Inflammatory macrophage (primary cell): ENCODE measurements at places on chromosomes 12 and 14.

GRCh38 chr12:119840582-119840981 lies 36.5 kb downstream of the CIT start:
- DNase-seq = no peak

GRCh38 chr12:103379670-103380069 lies 116.1 kb downstream of the C12orf42 start:
- DNase-seq = no peak

DNA sequence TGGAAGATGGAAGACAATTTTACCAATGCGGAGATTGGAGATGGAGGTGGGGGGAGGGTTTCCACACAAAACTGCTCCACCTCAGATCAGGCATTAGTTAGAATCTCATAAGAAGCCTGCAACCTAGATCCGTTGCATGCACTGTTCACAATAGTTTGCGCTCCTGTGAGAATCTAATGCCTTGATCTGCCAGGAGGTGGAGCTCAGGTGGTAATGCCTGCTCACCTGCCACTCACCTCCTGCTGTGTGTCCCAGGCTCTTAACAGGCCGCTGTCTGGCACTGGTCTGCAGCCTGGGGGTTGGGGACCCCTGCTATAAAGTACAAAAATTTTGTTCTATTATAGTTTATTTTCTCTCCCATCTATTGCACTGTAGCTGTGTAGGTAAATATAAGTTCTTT lies 84.9 kb upstream of the FOXG1 start:
- no peak for DNase-seq

- no peak for DNase-seq
These were observed 2.0 kb upstream of the ZNF410 start for GRCh38 chr14:73884438-73885190.

- no peak for DNase-seq
These were observed at the start of gene KRT3 for GRCh38 chr12:52795694-52796428. Gene KRT3, minus strand, starts transcription at chr12:52796117. Its CDS starts 75 bp downstream, at chr12:52796042.

DNA sequence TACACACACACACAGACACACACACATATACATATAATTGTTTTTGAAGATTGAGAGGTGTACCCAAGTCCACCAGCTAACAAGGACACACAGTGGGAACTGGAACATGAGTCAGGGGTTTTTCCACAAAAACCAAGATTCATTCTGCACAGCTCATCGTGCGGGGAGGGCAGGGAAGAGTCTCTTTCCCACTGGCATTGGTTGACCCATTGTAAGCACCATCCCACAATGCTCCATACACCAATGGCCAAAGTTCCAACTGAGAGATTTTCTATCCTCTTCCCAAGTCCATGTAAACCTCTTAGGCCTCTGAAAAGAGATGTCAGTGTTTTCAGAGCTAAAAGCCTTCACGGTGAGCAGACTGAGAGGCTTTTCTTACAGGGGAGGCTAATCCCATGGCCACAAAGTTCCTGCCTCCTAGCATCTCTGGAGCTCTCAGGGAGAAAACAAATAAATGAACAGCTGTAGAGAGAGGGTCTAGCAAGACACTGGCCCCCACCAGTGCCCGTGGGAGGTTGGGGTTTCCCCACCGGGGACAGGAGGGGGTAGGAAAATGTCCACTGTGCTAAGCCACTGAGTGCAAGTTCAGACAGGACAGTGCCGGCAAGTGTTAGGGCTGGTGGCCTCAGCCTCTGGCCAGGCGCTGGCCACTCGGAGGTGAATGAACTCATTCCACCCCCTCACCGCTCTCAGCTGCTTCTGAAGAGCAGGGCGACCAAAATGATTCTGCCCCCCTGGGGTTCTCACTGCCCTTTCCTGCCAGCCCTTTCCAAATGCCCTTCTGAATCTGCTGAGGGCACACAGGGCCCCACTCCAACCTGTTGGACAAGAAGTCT lies 21.5 kb upstream of the TC2N start:
- no peak for DNase-seq

GRCh38 chr14:48274826-48275225 lies 599.4 kb upstream of the MDGA2 start:
- DNase-seq = no peak

DNA sequence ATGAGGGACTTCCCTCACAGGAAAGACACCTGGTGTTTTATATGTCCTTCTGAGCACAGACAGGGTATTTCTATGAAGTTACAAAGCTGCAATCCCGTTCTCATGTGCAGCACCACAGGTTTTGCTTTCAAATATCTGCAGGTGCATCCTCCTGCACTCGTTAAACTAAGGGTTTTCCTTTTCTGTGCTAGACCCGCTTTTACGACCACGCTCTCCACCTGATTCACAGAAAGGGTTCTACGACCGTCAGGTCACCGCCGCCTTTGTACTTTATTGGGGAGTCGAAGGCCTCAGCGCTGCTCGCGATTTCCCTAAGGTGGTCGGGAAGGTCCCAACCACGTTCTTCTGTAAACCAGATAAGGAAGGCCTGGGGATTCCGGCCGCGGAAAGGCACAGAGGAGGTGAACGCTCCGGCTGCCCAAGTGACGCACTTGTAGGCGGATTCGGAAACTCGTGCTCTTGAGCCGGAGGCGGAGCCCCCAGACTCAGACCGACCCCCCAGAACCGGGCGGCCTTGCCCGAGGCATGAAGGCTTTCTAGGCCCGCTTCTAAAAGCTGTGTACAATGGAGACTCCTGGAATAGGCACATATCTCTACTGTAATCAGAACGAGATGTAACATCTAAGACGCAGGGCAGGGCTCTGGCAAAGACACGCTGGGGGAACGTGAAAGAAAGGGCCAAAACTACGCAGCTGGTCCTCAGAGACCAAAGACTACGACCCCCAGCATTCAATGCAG lies 995 bp upstream of the HSP90B1 start:
- DNase-seq = peak; percentile 87

- DNase-seq = peak; percentile 43
These were observed 12.2 kb upstream of the FOXG1 start for GRCh38 chr14:28754209-28754985.

GRCh38 chr14:68951035-68951797 lies 27.9 kb downstream of the ACTN1 start:
- peak; percentile 95 for DNase-seq

DNA sequence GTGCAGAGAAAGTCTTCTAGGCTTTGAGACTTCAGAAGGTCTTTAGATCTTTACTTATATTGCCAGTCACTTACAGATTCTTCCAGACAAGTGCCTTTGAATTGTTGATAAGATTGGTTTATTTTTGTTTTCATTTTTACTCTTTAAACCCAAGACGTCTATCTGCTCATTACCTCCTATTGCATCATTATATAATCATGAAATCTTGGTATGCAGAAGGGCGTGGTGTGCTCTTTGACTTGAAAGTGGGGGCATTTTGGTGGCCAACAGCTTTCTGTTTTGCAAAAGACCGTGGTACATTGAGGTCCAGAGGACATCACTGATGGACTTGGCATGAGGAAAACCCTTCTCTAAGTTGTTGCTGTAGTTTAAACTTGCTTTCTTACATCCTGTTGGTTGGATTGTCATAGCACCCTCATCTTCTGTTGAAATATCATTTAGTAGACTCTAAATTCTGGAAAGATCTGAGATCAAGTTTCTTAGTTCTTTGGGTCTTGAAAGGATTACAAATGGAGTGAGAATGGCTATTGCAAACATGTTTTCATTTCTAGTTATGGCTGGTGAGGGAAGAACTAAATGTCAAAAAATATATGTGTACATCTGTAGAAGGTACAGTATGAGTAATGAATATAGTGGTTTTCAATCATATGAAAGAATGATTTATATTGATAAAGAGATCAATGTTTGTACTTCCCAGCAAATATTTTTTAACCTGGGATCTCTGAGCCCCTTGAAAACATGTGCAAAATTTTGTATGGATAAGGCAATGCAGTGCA lies 441.8 kb downstream of the NRXN3 start:
- DNase-seq = no peak

GRCh38 chr14:96797582-96798349 lies 584 bp downstream of the VRK1 start:
- DNase-seq = peak; percentile 26

GRCh38 chr12:32569259-32569658 lies 109.8 kb upstream of the DNM1L start:
- DNase-seq = no peak
